Spleen (tissue), 13 donors: ENCODE measurements at places on chromosomes 11 and 22. TPM values are rescaled to one million over a fixed set of nuclear protein-coding genes. Genes with fewer than 3 reads are reported as not detected.

DNA sequence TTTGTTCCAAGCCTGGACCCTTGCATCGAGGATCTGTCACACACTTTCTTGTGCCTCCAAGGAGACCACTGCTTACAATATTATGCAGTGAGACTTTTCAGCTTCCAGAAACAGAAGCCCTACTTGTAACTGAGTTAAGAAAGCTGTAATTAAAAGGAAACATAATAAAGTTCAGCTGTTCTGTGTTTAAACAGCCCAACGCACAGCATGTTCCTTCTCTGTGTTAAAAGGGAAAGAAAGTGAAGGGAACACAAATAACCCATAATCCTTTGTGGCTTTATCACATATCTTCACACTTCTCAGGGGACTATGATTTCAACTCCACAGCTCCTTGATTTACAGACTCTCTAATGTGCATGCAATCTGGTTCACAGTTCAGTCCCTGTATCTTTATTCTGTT is 200.3 kb upstream of the MTNR1B start:
- no peak for DNase-seq

DNA sequence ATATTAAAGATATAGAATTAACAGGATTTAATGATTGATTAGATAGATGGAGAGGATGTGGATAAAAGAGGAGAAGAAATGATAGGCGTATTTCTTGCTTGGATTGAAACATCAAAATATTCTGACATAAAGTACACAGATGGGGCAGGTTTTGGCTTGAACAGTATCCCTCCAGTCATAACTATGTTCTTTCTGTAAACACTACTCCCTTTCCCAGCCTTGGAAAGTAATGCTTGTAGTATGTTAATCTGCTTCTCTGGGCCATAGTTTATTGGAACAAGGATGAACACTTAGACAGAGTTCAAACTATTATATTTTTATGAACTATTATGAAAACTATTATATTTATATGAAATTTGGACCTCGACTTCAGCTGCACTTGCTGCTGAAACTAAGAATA is 419.2 kb downstream of the AASDHPPT start:
- DNase-seq: no peak

GRCh38 chr11:68840661-68841653 is 759 bp downstream of the CPT1A start:
- peak; percentile 93 for DNase-seq

DNA sequence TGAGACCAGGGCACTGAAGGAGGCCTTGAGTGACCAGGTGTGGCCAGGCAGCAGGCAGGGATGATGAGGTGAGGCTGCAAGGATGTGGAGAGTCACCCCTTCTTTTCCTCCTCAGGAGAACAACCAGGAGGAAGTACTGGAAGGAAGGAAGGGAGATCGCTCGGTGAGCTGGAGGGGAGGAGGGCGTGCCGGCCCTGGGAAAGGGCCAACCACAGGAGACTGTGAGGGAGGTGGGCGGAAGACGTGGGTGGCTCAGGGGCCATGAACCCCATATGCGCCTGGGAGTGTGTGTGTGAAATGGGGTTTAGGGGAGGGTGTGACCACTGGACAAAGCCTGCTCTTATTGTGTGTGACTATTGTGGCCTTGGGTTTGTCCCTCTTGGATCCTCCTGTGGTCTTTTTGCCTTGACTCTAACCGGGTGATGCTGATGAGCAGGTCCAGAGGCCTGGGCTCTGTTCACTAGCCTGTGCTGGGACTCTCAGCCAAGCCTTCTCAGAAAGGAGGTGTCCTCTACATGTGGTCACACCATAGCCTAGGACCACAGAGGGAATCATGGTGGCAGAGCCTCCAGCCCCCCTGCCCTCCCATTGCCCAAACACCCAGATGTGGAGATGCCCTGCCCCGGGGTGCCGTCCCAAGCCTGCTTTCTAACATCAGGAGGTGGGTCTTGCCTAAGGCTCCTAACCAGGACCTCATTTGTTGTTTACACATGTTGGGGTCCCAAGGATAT is 41.3 kb upstream of the TUB start:
- peak; percentile 47 for DNase-seq

GRCh38 chr11:18145025-18145424 is 12.7 kb downstream of the MRGPRX3 start:
- DNase-seq: no peak

- no peak for DNase-seq
Measured at GRCh38 chr11:109731451-109731850, 309.5 kb downstream of the C11orf87 start.

GRCh38 chr11:77236901-77237300 is 64.6 kb downstream of the GDPD4 start:
- DNase-seq: no peak

DNA sequence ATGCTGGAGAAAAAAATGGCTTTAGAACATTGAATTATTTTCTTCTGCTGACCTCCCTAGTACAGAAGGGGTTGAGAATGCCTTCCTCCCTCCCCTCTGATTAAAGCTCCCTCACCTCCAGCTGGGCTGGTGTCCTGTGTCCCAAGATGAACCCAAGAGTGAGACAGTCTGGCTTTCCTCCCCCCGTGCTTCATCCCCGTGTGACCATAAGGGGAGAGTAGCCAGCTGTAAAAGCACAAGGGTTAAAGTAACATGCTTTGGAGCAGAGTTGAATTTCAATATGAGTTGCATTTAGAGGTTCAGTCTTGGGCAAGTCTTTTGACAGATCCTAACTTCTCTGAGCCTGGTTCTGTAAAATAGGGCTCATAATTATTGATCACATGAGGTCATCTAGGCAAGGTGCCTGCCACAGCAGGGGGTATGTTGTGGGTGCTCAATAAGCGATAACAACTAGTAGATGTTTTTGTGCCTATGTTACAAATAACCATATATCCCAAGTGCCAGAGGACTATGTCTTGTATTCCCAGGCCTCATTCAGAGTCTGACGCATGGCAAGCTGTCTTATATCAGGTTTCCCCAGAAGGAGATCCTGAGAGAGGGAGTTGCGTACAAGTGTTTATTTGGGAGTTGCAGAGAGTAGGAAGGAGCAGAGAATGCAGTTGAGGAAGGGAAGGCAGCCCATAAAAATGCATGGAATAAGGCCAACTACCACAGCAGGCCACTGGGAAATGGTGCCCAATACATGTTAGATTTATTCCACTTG is 4.1 kb downstream of the PRG2 start:
- no peak for DNase-seq

DNA sequence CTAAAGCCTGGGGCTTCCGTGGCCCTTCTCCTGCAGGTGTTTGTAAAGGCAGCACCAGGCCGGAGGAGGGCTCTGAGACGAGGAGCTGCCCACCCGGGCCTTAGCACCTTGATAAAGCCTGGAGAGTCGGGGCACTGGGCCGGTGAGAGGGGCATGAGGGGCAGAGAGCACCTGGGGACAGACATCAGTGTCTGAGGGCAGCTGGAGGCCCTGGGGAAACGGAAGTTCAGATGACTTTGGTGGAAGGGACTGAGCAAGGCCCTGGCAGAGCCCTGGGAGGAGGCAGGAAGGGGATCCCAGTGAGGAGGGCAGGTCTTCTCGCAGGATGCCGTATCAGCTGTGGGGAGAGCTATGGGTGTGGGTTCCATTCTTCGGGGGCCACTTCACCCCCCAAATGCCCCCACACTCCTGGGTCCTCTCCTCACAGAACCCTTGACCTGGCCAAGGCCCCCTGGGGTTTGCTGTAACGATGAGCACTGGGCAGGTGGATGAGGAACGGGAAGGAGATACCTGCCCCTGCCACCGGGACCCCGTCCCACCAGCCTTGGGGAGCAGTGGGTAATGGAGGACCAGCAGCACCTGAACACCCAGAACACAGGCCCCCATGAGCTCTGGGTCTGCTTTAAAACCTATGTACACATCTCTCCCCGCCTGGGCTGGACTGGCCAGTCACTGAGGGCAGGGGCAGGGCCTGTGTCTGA is 7.4 kb downstream of the C1QTNF6 start:
- DNase-seq: peak; percentile 70

GRCh38 chr11:12489246-12489772 is 111.9 kb downstream of the PARVA start:
- DNase-seq: no peak

GRCh38 chr11:1372660-1373059 is 17.1 kb upstream of the BRSK2 start:
- DNase-seq: no peak

Gene FZD4
- polyA plus RNA-seq: 3.0 TPM

Gene LDHAL6A
- polyA plus RNA-seq: 0.02 TPM

Gene DNAJB13
- polyA plus RNA-seq: 0.04 TPM

Gene LYVE1
- 20.2 TPM for polyA plus RNA-seq

Gene ZNF280B
- 0.90 TPM for polyA plus RNA-seq

Gene CST6
- polyA plus RNA-seq: 1.4 TPM

Gene CD3D
- polyA plus RNA-seq: 70.7 TPM

Gene TYR
- not detected for polyA plus RNA-seq

Gene OR5B21
- polyA plus RNA-seq: not detected

Gene SORL1
- 3.8 TPM for polyA plus RNA-seq

Gene CYP2D6
- polyA plus RNA-seq: 3.5 TPM
